ENCODE measurements at places on chromosomes 2 and 18.

- DNase-seq = peak; percentile 21
These were observed 705 bp downstream of the YES1 start for GRCh38 chr18:811182-811891.

GRCh38 chr2:230972046-230972445 is 23.9 kb upstream of the SPATA3 start:
- no peak for DNase-seq

GRCh38 chr2:32095671-32096070 is 32.3 kb downstream of the SPAST start:
- DNase-seq = no peak

DNA sequence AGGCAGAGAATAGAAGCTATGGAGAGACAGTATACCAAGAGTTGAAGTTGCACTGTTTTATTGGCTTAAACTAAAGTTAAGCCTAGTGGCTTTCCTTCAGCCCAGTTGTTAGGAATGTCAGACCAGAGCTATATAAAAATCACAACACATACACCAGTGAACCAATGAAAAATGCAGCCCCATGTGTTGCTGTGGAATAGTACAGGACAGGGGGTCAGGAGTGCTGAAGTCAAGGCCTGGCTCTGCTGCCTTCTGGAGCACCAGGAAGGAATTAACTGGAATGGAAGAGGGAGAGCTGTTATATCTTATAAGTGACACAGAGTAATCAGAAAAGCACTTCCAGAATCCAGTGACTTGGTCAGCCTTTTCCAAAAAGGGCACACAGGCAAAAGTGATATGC is 58.9 kb downstream of the OSR1 start:
- no peak for DNase-seq

DNA sequence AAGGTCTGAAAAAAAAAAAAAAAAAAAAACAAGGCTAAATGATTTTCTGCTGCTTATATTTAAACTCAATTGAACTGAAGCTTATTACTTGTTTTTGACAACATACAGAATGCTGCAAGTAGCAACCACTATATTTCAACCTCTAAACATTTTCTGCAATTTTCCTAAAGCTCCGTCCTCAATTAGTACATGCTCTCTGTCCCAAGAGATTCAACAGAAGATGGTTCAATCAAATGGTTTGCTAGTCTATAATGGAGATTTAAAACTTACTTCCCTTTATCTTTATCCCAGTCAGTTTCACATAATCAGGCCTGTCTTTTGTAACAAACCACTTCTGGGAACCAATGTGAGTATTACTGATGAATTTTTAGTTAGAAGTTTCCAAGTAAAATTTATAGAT is 485.1 kb upstream of the CDH7 start:
- DNase-seq = no peak

- DNase-seq = no peak
These were observed 29.4 kb upstream of the BMP10 start for GRCh38 chr2:68900496-68901198.

DNA sequence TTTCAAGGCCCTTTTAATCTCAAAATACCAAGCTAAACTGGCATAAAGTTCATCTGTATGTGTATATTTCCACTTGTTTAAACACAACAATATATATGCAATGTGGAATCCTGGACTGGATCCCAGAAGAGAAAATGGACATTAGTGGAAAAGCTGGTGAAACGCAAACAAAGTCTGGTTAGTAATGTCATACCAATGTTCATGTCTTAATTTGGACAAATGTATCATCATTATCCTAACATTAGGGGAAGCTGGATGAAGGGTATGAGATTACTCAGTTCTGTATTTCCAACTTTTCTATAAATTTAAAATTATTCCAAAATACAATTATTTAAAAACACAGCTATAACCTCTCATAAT is 3.8 kb downstream of the SP3 start:
- no peak for DNase-seq

DNA sequence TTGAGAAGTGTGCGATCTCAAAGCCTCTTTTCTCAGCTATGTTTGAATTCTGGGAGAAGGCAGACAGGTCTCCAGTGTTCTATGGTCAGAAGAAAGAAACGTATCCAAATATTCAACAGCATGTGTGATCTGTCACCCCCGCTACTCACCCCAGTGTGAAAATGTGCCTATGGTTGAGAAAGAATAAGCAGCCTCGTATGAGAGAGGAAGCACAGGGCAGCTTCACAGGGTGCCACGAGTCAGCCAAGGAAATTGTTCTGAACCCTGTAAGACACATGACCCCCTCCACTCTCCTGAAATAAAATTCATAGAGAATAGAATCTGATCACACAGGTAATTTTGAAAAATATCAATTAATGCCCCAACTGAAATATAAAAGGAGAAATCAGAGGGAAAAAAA is 8.0 kb upstream of the SF3B1 start:
- DNase-seq = no peak

- no peak for DNase-seq
These were observed 36.4 kb downstream of the FLACC1 start for GRCh38 chr2:201320701-201321100.

DNA sequence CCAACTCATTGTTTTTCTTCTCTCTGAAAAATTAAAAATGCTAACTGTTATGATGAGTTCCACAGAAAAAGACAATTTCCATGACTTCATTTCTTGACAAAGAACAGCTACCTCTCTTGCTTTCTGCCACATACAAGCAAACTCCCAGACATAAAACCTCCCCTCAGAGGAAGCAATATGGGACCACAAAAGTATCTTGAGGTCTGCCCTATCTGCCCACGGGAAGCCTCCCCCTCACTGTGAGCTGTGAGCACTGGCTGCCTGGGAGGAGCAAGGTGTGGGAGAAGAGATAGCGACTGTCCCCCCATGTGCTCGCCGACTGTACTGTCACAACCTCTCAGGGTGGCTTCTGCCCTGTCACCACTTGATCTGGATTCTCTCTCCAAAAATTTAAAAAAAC is 69.7 kb upstream of the NRP2 start:
- DNase-seq = peak; percentile 73

DNA sequence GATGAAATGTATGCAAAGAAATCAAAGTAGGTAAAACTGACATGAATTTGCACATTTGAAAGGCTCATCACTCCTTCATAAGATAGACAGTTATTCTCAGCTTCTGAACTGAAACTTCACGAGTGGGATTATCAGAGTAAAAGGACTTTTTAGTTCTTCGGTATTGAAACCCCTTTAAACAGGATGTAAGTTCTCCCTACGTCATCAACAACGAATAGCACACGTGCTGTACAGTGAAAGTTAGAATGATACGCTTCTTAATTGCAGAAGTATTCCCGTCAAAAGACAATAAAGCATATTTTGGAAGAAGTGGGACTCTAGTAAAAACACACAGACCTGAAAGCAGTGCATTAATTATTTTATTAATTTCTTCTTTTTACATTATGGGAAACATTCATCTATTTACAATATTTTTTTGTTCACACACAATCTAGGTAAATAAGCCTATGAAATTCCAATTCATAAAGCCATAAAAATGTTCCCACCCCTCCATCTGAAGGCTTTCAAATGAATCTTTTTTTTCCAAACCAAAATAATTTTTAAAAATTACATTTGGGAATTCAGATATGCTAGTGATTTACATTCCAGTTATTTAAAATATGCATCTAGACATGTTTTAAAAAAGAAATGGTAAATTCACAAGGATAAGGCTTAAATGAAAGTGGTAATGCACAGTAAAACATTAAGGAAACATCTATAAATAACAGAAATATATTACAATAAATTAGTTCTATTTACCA is 45.9 kb downstream of the TGIF1 start:
- no peak for DNase-seq

DNA sequence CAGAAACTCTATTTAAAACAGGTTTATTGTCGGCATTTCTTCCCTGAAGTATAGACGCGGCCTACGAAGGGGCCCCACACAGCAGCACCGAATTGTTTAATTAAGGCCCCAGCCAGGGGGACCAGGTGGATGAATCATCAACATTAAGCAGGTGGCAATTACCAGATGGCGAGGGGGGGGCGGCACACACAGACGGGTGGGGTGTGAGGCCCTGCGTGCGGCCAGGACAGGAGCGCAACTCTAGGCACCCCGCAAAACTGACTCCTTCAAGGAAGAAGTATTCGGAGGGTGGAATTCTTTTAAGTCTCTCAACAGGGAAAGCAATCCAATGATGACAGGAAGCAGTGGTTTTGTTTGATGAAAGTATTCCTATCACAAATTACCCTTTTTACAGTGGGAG is 830.4 kb downstream of the GALR1 start:
- DNase-seq = no peak

DNA sequence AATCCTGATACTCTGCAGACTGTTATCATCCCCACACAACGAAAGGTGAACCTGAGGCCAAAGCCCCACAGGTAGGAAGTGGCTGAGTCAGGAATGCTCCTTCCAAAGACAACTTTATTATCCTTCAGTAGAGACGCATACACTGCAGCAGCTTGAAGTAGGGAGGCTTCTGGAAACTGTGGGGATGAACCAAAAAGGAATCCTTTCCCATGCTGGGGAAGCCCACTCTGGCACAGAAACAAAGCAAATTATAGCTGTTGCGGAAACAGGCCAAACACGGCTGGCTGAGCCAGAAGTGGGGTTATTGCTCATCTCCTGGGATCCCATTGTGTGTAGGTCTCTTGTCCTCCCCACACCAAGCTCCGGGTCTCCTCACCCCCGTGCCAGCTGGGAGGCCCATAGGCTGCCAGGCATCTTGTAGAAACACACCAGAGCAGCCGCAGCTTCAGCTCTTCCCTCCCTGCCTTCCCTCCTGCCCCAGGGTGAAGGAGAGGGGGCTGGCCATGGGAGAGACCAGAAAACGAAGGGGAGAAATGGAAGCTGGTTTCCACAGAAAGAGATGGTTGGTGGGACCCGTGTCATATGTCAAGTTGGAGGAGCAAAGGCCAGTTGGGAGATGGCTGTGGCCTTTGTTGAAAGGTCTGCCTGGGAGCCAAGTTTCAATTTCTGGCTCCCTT is 176.9 kb upstream of the NABP1 start:
- no peak for DNase-seq

DNA sequence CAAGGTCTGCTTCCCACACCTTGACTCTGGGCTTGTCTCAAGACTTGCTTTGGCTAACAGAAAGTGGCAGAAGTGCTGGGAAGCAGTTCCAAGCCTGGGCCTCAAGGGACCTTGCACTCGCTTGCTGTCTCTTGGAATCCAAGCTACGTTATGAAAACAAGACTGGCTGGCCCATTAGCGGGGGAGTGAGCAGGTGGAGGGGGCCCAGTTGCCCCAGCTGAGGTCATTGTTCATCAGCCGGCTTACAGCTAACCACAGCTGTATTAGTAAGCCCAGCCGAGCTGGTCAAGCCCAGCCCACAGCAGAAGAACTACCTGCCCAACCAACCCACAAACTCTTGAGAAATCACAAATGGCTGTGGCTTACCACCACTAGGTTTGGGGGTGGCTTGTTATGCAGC is 63.1 kb downstream of the MARCO start:
- no peak for DNase-seq

DNA sequence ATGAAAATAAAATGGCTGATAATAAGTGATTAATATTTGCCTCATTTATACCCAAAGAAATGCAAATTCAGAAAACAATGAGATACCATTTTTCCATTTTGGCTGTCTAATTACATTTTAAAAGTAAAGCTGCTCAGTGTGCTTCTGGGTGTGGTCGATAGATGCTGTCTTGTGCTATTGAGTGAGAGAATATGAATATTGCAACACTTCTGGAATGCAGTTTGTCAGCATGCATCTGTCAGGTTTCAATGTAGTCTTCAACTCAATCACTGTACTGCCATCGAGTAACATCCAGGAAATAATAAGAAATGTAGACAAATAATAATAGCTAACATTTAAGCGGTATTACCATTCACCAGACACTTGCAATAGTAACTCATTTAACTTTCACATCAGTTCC is 3.9 kb downstream of the IL18R1 start:
- DNase-seq = no peak

GRCh38 chr2:170969030-170969429 is 40.0 kb downstream of the GORASP2 start:
- no peak for DNase-seq

DNA sequence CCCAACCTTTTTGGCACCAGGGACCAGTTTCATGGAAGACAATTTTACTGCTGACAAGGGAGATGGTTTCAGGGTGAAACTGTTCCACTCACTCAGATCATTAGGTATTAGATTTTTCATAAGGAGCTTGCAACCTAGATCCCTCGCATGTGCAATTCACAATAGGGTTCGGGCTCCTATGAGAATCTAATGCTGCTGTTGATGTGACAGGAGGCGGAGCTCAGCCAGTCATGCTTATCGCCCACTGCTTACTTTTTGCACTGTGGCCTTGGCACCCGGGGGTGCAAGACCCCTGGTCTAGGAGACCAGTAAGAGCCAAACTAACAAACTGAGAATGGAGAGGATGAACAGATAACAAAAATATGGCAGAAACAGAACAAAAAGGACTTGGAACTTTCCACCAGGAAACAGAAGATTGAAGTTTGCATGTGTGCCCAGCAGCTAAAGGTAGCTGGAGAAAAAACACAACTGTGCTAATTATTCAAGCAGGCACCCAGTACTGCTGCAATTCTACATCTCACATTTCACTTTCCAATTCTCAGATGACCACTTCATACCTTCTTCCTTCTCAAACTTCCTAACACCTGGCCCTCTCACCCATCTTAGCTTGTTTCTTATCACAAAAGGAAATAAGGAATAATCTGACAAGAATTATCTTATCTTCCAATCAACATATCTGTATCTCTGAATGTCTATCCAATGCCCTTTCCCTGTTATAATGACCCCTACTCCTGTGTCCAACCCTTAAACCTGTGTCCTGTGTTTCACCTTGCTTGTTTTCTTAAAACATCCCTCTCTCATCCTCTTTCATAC is 24.8 kb downstream of the SP3 start:
- no peak for DNase-seq

DNA sequence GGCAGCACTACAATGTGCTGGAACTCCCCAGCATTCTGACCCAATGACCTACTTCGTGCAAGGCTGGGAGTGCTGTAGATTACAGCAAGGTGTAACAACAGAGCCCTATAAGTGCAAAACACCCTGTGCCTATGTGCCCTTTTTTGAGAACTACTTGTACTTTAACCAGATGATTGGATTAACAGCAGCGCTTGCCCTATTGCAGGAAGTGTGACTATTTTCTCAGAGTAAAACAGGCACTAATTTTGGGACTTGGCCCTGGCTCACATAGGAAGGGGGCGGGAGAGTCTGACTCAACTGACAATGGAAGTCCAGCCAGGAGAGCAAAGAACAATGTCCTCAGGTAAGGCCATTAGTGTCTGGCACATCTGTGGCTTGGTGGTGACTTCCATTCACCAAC is 35.6 kb upstream of the RNF125 start:
- DNase-seq = no peak

DNA sequence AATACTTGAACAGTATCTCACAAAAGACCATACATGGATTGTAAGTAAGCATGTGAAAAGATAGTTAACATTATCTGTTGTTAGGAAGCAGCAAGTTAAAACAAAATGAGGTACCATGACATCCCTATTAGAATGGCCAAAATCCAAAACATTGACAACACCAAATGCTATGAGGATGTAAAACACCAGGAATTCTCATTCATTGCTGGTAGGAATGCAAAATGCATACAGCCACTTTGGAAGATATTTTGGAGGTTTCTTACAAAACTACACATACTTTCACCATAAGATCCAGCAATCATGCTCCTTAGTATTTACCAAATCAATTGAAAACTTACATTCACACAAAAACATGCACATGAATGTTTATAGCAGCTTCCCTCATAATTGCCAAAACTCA is 30.9 kb upstream of the ICOS start:
- no peak for DNase-seq

- DNase-seq = no peak
These were observed 1389.8 kb upstream of the TMEFF2 start for GRCh38 chr2:193584522-193584938.

Measured in activated CD4-positive, alpha-beta T cell treated with anti-CD3 and anti-CD28 coated beads for 48 hours (primary cell).